ENCODE measurements at places on chromosomes 12 and 14.

- no peak for DNase-seq
These were observed 28.3 kb downstream of the STON2 start for GRCh38 chr14:81371802-81372201.

DNA sequence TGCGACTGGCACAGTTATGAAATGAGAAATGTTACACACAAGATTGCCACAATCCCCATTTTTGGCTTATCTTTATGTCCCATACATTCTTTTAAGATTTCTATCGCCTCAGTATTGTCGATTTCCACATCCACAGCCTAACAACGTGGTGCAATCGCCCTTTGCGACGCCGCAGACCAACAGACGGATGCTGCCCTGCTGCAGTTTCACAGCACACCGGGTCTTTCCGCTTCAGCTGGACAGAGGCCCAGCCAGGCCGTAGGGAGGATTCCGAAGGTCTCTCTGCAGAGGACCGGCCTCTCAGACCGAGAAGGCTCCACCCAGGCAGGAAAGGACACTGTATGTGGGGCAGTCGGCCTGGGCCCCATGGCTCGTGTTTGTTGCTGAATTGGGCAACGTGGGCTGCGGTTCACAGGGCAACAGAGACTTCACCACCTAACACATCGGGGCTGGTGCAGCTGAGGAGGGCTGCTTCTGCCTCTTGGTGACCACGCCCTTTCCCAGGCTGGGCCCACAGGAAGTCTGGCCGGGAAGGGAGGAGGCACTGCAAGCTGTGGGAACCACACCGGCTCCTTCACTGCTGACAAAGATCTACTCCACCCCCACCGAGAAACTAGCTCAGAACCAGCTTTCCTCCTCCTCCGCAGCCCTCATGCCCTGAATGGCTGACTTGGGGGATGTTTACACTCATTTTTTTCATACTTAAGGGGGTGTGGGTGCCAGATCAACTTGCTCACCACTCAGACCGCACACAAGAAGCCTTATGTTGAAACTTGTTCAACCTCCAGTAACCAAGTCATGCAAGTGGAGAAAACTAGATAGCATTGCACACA lies 32.9 kb upstream of the MDM1 start:
- peak; percentile 77 for DNase-seq

- DNase-seq = no peak
These were observed 49.0 kb upstream of the EGLN3 start for GRCh38 chr14:33999771-34000291.

- DNase-seq = no peak
These were observed 456.6 kb upstream of the TMPO start for GRCh38 chr12:98058838-98059237.

- peak; percentile 72 for DNase-seq
These were observed 12.9 kb downstream of the BCL11B start for GRCh38 chr14:99258876-99259726.

DNA sequence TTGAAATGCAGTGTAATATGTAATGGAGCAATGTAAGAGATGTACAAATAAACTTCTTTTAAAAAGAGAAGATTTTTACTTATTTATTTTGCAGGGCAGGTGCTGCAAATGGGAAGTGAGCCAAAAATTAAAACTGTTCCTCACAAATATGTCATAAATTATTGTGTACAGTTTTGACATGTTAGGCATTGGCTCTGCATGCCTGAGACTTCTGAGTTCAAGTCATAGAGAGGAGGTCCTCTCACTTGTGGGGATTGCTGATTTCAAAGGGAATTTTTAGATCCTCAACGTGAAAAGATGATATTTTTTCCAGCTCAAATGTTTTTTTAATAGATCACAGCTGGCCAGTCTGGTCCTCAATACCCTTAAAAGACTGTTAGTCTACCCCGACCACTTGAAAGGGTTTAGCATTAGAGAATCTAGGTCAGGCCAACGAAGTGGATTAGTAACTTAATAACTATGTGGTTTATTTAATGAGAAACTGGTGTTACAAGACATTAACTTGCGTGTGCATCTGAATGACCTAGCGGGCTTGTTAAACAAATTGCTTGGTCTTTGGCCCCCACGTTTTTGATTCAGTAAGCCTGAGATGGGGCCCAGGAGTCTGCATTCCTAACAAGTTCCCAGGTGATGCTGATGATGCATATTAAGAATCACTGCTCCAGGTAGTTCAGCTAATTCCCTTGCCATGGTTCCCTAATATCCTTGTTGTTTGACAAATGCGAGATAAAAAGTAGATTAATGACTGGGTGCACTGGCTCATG lies 30.9 kb upstream of the WDR89 start:
- DNase-seq = no peak

DNA sequence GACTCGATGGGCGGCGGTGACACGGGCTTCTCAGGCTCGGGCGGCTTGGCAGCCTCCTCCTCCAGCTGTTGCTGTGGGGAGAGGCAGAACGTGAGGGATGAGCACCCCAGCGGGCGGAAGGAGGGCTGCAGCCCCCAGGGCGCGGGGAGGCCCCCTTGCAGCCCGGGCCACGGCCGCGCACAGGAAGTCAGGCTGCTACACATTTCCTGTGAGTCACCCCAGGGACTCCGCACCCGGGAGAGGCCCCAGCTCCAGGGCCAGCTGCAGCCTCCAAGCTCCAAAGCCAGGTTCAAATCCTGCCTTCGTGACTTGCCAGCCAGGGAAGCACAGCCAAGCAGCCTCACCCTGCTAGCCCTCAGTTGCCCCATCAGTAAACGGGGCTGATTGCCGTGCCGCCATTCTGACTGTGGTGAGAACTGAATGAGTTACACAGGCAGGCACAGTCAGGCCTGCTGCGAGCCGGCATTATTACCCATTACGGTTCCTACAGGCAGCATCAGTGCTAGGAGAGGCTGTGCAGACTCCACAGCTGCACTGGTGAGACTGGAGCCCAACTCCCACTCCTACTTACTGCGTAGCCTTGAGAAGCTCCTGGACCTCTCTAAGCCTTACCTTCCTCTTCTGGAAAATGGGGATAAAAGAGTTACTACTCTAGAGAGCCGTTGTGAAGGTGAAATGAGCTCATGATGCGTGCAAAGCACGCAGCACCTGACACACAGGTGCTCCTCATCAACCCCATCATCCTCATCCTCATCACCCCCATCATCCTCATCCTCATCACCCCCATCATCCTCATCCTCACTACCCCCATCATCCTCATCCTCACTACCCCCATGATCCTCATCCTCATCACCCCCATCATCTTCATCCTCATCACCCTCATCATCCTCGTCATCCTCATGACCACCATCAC lies 100.9 kb downstream of the NCOR2 start:
- DNase-seq = peak; percentile 87

DNA sequence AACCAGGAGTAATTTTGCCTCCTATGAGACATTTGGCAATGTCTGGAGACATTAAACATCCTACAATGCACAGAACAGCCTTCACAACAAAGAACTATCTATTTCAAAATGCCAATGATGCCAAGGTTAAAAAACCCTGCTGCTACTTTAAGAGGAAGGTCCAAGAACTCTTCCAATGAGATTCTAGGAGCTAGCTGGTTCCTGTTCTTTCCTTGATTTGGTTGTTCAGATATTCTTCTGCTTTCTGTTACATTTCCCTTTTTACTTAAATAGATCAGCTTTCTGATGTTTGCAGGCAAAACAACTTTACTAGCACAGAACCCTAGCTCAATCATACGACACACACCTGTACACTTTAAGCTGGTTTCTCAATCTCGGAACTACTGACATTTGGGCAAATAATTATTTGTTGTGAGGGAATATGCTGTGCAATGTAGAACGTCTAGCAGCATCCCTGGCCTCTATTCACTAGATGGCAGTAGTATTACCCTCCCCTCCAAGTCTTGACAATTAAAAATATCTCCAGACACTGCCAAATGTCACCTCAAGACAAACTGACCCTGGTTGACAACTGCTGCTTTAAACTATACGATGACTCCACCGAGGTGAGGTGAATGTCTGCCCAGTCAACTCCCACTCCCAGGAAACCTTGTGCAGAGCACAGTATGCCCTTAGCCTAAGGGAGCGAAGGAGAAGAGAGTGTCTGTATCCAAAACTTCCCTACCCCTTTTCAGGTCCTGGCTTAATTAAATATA lies 4.4 kb downstream of the BLTP3B start:
- DNase-seq = no peak

- DNase-seq = no peak
These were observed 425.0 kb downstream of the NPAS3 start for GRCh38 chr14:33363682-33364081.

DNA sequence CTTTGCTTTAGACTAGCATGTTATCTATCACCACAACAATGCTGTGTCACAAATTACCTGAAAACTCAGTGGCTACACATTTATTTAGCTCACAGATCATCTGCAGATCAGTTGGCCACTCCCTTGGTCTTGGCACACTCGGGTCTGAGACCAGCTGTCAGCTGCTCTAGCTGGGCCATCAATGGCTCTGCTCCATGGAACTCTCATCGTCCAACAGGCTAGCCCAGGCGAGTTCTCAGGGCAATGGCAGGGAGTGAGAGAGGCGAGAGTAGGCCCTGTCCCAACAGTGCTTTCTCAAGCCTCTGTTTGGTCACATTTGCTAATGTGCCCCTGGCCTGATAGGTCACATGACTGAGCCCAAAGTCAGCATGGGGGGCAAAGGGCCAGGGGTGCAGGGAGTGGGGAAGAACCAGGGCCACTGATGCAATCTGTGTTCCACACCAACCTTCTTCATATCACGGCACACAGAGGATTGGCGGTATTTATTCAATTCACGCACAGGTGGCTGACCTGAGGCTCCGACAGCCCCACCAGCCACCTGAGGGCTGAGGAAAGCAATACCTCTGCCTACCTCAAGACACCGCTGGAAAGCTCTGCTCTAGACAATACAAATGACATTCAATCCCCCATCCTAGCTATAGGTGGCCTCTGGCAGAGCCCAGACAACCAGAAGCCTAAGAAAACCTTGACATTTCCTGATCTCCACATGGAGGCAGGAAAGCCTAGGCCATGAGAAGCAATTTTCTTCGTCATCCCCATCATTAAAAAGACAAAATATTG lies 82.5 kb downstream of the NT5DC3 start:
- no peak for DNase-seq

- DNase-seq = no peak
These were observed 51.0 kb downstream of the PRKCH start for GRCh38 chr14:61372379-61372778.

DNA sequence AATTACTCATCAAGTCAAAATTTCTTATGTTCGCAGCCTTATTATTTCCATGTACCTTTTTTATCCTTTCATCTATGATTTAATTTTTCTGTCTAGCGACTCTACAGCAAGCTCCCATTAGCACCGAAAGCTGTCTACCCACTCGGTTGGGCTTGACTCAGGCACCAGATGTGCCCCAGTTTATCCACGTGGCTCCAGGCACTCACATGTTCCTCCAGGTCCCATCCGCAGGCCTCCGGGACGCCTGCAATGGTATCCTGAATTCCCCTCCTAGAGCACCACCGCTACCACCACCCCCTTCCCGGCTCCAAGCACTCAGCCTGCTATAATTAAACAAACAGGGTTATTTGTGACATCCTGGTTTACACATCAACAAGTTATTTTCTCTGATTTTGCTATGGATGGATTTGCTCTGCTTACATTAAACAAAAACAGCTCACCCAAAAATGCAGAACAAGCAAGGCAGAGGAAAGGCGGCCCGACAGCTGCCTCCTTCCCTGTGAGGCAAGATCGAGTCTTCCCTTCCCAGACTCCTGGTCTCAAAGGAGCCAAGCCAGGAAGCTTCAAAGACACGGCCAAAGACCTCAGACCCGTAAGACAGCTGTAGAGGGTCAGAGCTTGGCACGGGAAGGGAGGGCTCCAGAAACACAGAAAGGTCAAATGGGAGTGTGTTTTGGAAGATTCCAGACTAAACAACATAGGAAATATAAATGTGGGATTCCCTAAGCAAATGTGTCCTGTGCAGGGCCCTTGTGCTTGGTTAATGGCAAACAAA lies 253.8 kb downstream of the TTC8 start:
- no peak for DNase-seq

DNA sequence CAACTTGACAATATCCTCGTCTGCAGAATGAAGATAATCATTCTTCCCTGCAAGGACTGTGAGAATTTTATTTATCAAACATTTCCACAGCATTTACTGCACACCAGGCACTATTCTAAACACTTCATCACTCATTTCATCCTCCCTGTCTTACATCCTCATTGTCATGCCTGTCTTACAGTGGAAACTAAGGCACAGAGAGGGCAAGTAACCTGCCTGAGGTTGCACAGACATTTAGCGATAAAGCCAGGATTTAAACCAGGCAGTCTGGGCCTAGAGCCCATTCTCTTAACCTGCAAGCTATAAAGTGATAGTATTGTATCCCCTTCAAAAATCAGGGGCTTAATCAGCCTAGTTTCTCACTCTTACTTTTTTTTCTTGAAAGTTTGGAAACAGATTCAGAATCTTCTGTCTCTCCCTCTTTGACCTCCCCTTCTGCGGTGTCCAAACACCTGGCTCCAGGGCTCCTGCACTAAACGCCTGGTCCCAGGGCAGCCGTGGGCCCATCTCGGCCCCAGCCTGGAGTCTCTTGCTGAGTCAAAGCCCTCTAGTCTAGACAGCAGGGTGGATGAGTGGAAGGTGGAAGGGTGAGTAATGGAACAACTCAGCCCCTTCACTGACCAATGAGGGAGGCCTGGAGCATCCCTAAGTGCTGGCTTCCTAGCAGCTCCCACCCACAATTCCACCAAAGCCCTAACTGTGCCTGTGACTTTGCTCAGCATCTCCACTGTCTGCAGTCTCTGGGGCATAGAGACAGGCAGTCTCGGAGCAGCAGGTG lies 12.5 kb downstream of the ISM2 start:
- no peak for DNase-seq

- no peak for DNase-seq
These were observed 54.1 kb downstream of the CEP83 start for GRCh38 chr12:94405413-94406116.

GRCh38 chr12:120447992-120448391 lies 1.7 kb downstream of the GATC start:
- no peak for DNase-seq

DNA sequence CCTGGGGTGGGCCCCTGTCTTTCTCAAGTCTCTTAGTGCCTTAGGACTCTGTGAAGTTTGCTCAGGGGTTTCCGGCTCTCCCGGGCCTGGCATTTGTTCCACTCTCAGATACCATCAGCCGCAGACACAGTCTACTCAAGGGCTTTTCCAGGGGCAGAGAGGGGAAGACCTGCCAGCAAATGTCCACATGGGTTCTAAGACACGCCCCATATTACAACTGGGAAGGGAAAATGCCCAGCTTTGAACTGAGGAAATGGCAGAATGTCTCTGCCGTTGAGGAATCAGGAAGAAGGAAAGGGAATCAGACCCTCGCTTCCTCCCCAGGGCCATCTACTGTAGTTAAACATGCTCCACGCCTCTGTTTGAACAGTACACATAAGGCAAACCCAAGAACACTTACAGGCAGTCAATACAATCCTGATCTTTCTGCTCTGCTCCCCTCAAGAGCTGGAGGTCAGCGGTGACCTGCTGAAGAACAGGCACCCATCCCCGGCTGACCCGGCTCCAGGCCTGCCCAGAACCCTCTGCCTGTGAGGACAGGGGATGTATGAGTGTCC lies 7.9 kb downstream of the CCDC85C start:
- DNase-seq = no peak

- no peak for DNase-seq
These were observed 126.9 kb upstream of the FKBP4 start for GRCh38 chr12:2667716-2668440.
